ENCODE measurements at places on chromosomes 4 and X.

DNA sequence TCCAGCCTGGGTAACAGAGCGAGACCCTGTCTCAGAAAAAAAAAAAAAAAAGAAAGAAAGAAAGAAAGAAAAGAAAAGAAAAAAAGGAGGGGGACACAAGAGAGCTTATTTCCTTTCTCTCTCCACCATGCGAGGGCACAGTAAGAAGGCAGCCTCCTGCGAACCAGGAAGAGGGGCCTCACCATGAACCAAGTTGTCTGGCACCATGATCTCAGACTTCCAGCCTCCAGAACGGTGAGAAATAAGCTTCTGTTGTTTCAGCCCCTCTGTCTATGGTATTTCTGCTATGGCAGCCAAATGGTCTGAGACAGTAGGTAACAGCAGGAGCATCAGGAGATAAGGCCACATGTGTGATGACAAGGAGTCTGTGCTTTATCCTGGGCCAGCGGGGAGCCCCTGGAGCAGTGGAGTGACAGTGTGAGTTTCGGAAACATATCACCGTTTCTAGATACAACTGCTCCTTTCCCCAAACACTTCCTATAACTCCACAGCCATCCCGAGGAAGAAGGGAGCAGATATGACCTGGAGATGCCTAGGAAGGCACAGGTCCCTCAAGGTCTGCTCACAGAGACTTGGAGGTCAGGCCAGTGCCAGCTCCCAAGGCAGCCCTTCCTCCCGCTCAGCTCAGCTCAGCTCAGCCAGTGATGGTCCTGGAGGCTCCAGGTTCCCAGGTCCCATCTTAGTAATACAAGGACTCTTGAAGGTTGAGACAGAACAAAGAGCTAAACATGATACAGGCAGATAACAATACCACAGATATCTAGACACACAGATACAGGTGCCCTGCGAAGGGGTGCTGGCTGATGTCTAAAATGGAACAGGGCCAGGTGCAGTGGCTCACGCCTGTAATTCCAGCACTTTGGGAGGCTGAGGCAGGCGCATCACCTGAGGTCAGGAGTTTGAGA, 17.7 kb downstream of the JAKMIP1 start:
- no peak for DNase-seq

GRCh38 chrX:149949743-149950436, 11.6 kb upstream of the EOLA2 start:
- no peak for DNase-seq

DNA sequence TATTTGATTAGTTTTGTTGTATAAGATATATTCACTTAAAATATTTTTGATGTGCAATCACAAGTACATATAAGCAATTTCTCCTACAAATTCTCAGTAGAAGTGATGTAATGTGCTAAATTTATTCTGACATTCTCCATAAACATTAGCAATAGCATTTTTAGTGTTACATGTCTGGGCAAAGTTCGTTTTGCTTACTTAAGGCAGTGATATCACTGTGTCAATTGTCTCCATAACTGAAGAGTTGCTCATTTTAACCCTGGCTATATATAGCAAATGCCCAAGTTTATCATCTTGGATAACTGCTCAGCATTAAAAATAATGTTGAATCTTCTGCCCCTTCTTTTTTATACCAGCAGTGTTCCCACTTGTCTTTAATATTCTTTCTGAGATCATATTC, 340.0 kb upstream of the NDST4 start:
- no peak for DNase-seq

DNA sequence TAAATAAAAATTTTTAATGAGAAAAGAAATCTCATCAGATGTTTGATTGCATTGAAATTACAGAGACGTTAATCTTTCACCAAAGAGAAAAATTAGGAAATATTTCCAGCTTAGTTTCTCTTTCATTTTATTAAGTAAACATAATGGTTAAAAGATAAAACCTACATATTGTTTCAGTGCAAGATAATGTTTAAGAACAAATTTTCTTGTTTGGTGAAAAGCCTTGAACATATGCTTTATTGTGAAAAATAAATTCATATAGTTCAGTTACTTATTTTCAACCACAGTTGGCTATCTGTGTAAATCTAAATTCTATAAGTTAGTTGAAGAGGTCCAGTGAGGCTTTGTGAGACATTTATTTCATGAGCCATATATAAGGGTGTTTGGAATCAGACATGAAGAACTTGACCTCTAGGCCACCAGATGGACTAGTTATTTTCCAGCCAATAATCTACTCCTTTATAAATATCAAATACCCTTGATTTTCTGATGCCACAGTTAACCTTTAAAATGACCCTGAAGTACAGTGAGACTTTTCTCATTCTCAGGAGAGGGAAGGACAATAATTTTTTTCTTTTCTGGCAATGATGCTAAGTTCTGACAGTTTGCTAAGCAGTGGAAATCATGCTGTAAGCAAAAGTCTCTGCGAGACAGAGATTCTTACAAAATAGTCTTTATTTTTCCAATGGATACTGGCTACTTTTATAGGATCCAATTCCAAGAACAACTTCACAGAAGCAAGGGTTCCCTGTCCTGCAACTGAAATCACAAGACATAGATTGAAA, 2.5 kb downstream of the ARSJ start:
- DNase-seq: peak; percentile 42

DNA sequence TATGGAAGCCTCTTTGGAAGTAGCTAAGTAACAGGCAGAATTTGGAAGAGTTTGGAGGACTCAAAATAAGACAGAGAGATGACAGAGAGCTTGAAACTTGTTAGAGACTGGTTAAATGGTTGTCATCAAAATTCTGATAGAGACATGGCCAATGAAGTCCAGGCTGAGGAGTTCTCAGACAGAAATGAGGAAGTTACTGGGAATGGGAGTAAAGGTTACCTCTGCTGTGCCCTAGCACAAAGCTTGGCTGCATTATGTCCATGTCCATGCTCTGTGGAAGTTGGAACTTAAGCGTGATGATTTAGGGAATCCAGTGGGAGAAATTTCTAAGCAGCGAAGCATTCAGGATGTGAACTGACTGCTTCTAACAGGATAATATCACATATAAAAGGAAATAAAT, 146.2 kb upstream of the NDST4 start:
- DNase-seq: no peak

DNA sequence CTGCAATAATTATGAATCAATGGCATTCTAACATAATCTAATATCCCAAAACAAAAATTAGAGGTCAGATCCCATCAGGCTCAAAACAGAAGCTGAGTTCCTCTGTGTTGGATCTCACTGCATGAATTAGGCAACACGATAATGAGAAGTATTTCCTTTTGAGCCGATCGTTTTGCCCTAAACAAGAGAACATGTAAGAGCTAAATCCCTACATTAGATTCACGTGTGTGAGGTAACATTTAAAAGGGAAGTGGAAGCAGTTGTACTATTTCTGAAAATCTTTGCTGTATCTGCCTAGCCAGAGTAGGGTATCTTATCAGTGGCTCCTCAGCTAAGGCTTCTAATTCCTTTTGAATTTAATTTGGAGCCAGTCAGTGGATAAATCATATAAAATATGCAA, 115.6 kb downstream of the C4orf51 start:
- DNase-seq: no peak

DNA sequence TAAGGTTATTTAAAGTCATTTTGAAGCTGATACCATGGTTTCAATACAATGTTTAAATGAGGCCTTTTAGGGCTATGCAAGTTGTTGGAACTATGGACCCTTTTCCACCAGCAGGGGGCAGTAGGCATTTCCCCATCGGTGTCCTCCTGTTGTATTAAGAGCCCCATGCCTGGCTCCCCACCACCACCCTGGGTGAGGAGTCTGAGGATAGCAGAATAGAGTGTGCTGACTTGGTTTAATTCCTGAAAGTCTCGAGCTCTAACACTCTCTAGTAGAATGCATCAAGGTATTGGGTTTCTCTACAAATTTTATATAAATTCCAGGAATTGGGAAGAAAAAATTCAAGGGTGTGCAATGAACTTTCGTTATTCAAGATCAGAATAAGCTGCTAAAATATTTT, 234.8 kb upstream of the JADE1 start:
- peak; percentile 76 for DNase-seq

DNA sequence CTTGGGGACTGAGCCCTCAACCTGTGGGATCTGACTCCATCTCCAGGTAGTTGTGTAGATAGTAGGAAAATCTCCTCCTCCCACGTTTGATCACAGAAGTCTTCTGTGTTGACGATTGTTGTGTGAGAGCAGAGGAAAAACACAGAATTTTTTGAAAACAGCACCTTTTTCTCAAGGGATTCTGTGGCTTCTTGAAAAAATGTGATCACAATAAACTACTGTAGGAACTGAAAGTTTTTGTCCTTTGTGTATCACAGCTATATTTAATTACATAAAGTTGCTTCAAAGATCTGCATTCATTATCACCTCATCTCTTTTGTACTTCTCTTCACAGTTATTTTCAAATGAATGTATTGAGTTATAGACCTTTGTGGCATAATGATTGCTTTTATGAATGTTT, 85.1 kb downstream of the AFF1 start:
- no peak for DNase-seq
